RPMI7951 (cell line): ENCODE measurements at places on chromosomes 2 and 18.
A peak's percentile ranks its signal among the peaks of the same experiment; 100 is the strongest.

GRCh38 chr18:75714766-75715165, 287.3 kb upstream of the SMIM21 start:
- DNase-seq = no peak

- DNase-seq = peak; percentile 33
Observed at GRCh38 chr18:68742206-68742605, 27.3 kb upstream of the TMX3 start.

- no peak for DNase-seq
Observed at GRCh38 chr2:236865052-236865451, 220.6 kb upstream of the COPS8 start.

DNA sequence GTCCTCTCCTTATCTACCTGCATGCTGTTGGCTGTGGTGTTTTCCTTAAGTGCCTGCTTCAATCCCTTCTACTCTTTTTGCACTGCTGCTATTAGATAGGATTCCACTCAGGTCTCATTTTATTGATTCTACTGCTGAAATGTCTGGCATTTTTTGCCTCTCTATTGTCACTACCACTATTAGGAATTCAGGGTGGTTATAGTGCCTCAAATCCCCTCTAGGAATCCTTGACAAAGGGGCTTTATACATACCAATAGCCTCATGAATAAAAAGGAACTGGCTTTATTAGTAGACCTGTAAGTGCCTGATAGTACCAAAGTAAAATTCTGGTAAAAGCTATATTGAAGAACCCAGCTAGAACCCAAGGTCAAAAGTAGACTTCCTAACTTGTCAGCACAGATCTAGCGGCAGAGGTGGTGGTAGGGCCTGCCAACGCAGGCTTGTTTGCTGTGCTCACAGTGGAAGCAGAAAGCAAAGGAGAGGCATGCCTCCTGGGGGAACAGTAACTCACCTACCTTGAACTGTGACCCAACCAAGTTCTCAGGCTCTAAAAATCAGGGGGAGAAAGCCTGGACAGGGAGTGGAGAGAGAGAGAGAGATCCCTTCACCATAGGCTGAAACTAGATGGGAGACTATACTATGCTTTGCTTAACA, 200.8 kb downstream of the RAB3GAP1 start:
- DNase-seq = no peak

DNA sequence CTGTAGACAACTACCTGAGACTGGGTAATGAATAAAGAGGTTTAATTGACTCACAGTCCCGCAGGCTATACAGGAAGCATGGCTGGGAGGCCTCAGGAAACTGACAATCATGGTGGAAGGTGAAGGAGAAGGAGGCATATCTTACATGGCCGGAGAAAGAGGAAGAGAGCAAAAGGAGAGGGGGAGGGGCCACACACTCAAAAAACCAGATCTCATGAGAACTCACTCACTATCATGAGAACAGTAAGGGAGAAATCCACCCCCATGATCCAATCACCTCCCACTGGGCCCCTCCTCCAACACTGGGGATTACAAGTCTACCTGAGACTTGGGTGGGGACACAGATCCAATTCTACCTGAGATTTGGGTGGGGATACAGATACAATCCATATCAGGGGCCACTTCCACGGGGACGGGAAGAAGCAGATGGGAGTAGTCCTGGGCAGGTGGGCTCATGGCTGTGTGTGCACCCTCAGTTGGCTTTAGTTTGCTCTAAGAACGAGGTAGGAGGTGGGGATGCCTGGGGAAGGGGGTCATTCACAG, 9.9 kb downstream of the MAB21L4 start:
- no peak for DNase-seq

GRCh38 chr2:191757208-191757607, 79.3 kb downstream of the NABP1 start:
- DNase-seq = no peak

DNA sequence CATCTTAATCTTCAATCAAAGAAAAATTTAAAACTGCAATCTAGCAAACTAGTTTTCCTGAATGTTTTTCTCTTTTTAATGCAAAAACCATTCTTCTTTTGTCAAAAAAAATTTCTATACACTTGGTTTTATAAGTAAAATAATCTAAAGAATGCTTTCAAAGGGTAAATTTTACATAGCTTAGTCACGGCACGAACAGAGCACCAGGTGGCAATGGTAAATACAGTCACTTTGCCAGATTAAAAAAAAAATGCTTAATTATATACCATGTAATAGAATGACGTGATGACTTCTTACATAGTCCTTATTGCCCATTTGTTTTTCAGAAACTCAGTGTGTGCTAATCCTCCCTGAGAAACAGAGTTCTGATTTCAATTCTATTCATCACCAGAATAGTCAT, 10.4 kb downstream of the FEZ2 start:
- DNase-seq = no peak

- DNase-seq = peak; percentile 65
Observed at GRCh38 chr2:177295484-177295883, 31.0 kb upstream of the NFE2L2 start.

DNA sequence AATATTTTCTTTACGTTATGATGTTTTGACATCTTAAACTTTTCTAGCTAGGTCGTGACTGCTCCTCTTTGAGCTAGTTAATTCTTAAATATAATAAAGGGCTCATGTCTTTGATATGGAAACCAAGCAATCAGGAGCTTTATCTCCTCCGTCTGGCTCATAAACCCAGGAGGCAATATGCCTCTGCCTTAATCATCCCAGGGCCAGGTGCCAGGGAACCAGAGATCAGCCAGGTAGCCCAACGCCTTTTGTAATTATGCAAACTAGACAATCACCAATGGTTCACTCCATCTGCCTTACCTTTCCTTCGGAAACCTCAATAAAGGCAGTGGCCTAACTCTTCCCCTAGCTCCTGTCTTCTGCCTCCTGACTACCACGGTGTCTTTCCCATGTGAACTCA, 213.7 kb downstream of the KCNJ3 start:
- DNase-seq = no peak
